RKO (cell line): ENCODE measurements at places on chromosomes 11 and 22.

- DNase-seq = no peak
Measured at GRCh38 chr11:44532809-44533208, 32.7 kb upstream of the CD82 start.

GRCh38 chr11:70732023-70732880 lies 333.9 kb downstream of the CTTN start:
- no peak for DNase-seq

DNA sequence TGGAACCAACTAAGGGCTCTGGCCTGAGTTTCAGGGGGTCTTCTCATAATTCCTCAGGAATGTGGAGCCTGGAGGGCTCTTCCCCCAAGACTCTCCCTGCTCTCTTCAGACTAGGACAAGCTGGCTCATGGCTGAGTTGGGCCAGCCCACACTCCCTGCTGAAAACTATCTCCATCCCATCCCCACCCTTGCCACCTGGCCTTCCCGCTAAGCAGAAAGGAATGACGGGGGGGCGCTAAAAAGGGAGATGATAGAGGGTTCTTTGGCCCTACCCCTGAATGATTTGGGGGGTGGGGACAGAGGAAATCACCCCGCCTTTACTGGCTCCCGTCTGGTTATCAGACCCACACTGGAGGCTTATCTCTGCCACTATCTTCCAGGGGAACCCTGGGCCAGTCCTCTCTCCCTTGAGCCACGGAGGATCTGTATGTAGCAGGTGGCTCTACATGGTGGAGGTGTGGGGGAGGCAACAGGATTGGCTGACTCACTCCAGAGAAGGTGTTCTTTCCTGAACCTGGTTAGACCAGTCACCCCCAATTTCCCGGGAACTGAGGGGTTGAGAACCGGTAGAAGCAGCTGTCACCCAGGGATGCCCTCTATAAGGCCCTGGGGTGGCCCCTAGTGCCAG lies 5.7 kb downstream of the SMTN start:
- DNase-seq = no peak

DNA sequence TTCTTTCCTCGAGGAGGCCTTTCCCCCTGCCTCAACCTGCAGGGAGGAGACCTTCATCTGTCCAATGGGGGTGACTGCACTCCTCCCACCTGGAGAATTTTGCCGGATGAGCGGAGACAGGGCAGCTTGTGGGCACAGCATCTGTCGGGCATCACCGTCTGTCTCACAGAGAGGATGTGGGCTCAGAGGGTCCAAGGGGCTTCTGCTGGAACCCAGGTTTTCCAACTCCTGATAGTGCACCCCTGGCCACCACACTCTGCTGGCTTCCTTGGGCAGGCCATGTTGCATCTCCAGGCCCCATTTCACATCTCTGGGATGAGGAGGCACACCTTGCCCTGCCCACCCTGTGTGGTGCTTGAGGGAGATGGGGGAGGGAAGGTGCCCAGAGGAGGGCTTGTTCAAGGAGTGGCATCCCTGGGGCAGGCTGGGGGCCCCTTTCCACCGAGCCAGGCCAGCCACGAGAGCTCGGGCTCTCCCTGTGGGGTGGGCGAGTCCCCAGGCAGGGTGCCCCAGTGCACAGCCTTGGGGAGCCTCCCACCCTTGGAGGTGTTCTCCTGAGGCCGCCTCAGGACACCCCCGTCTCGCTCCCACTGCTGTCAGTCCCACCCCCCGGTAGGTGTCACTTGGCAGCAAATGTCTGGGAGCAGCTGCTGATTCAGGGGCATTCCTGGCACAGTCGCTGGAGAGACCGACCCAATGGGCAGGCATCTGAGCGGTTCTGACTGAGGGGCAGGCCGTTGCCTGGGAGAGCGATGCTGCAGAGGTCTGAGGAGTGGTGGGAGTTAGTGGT lies 84.2 kb downstream of the MORC2 start:
- no peak for DNase-seq
